ENCODE measurements at places on chromosomes 2 and 18.

DNA sequence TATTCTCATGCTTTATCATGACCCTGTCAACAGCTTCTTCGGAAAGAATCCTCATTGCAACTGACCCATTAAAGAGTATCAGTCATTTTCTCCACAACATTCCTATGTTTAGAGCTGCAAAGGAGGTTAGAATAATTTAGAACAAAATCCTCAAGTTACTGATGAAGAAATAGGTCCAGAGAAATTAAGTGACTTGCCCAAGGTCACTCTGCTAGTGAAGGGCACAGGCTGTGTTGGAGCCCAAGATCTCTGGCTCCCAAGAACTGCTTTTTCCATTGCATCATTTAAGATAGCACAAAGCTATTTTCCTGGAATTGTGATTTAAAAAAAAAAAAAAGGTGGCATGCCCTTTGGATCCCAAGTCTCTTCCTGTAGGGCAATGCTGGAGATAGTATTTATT lies 9.6 kb downstream of the IRS1 start:
- DNase-seq: no peak

DNA sequence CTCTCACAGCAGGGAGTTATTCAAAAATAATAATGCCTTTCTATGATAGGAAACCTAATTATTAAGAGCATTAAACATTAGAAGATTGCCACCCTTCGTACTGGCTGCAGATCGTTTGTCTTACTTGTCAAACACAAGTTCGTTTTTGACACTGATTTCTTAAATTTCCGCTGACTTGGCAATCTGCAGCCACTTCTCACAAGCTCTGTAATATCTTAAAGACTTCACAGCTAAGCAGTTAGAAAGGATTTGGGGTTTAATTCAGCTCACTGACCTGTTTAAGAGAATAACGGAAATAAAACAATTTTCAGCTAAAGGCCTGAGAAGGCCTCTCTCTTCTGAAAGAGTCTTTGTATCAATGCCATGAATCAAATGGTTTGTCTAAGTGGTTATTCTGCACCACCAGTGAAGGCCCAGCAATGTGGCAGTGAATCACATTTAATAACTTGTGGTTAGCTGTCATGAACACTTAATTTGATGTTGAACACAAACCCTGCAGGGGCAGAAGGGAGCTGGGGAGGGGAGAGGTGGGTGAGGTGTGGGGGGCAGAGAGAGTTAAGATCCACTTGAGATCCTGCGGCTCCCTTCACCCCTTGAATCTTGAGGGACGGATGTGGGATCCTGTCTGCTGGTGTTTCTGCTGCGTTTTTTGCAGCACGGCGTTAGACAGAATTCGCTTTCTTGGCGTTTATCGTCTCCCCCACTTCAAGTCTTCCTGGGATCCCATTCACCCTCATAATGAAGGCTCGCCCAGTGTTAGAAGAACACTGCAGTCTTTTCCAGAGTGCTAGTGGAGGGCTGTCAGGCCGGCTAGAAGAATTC lies 145.4 kb upstream of the SATB2 start:
- DNase-seq: no peak

DNA sequence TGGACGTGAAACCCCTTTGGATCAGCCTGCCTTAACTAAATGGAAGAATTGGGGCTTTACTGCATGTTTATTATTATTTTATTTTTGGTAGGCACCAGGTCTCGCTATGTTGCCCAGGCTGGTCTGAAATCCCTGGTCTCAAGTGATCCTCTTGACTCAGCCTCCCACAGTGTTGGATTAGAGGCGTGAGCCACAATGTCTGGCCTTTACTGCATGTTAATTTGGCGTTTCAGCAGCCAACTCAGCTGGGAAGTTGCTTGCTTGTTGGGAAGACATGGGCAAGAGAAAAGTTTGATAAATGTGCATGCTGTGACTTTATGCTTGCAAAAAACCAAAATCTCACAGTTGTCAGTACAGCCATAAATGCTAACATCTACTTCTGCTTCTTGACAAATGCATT lies 105.1 kb downstream of the FMNL2 start:
- DNase-seq: no peak

DNA sequence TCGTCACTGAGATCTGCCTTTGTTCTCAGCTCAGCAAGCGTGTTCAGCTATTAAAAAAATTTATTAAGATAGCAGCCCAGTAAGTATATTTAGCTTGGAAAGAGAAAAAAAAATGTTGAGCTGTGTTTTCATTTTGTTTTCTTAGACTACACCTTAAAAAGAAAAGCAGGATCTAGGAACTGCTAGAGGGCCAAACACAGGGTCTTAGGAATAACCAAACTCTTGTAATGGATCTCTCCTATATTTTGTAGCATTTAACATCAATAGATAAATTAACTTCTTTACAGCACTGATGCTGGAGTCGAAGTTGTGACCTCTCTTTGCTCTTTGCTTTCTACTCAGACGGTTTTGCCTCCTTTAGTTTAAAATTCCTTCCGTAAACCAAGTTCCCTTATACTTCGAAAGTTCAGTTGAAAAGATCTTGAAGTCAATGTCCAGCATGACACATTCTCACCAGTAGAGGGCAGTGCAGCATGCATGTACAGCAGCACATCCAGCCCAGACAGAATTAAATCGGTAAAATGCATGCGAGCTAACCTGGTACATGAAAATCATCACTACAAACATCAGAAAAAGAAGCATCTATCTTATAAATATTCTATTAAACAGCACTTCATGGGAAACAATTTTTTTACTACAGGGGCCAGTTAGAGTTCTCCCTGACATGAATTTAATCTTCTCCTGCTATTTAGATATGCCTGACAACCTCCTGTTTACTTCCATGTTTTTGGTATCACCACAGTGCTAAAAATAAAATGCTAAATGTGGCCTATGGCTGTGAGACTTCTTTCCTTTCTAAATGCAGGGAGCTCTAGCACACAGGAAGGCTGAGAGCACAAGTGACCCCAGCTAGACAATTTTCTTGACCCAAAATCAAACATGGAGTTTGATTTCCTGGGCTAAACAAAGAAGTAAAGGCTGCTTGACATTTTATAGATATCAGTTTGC lies 48.2 kb upstream of the MAP3K20 start:
- peak; percentile 67 for DNase-seq

DNA sequence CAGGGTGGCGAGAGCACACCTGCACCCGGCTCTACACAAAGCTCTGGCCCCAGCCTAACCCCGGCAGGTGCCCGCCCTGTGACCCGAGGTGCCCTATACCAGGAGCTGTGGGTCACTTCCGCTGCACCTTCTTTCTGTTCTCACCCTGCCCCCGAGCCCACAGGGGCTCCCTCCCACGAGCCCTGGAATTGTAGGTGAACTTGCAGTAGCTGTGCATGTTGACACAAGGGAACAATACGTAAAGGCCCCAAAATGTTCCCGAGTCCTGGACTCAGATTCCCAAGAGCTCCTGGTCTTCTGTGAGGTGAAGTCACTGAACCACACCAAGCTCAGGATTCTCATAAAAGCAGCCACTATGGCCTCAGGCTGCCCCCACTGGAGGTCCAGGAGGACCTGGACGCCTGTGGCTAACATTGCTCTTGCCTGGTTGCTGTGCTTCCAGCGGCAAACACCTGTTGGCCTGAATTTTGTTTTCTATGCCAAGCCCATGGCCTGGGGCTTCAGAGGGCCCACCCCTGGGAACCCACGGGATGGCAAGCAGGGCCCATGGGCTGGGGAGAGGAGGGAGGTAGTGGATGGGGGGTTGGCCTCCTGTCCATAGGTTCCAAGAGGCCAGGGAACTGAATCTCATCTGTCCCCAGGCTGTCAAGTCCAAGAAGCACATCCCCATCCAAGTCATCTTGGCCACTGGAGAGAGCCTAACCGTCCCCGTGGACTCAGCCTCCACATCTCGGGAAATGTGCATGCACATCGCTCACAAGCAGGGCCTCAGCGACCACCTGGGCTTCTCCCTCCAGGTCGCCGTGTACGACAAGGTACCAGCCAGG lies 23.2 kb upstream of the GPR17 start:
- no peak for DNase-seq

GRCh38 chr2:208285853-208286252 lies 19.8 kb downstream of the PIKFYVE start:
- DNase-seq: no peak

DNA sequence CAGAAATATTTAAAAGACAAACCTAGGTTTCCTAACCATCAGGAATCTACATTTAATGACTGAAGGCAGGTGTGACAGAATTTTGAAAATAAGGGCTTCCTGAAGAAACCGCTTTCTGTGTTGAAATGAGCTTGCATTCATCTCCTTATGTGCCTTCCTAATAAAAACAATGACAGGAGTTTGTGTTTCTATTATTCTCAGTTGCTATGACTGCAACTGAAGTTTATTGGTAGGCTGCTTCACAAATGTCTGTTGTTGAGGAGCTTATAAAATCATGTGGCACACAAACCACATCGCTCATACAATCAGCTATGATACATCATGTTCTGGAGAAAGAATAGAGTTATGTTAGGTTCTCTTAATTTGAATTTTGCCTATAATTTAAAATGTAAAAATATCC lies 362.7 kb upstream of the SLC8A1 start:
- no peak for DNase-seq

DNA sequence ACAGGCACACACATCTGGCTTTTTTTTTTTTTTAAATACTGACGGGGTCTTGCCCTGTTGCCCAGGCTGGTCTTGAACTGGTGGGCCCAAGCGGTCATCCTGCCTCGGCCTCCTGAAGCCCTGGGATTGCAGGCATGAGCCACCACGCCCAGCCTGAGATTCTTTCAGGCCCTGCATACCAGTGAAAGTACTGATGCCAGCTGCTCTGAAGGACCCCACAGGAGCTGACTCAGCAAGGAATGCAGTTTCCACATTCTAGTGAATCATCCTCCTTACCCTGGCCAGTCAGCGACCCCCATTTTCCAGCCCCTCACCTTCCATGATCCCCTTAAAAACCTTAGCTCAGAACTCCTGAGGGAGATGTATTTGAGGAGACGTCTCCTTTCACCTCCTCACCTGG lies 5.8 kb upstream of the DTYMK start:
- no peak for DNase-seq

GRCh38 chr2:88159481-88159880 lies 10.7 kb upstream of the THNSL2 start:
- DNase-seq: no peak

- DNase-seq: no peak
Observed at GRCh38 chr2:176652300-176653182, 383.3 kb downstream of the MTX2 start.

Measured in activated gamma-delta T cell treated with anti-CD3 and anti-CD28 coated beads, Interleukin-2, amount 50 U/mL, for 16 hours (primary cell).